ENCODE measurements at places on chromosomes 3 and 15.

DNA sequence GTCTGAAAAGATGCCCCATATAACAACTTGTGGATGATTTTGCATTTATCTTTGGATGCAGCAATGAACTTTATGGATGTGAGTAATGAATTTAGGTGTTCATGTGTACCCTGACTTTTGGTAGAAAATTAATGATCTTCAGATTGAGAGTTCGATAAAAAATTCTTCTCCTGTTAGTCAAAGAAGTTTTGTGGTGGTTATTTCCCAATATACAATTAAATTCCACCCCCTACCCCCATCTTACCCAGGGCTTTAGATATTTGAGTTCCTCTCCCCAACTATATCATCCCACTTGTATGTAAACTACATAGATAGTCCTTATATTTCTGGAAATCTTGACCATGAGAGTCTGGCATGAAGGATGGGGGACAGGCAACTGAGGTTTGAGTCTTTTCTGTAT is 126.1 kb upstream of the ALDH1A3 start:
- no peak for DNase-seq

DNA sequence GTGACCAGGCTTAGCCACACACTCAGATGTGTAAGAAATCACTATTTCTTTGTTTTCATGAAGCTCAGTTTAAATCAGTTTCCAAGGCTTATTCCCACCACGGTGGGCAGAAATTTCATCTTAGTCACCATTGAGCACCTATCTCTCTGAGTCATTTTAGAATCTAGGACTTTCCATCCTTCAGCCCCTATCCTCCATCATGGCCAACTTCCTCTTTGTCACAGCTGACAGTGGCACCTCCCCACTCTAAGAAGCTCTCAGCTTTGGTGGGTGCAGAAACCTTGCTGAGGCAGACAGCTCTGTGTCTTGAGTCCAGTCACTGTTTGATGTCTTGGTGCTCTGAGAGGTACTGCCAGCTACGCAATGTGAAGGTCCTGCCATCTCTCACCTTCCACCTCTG is 32.9 kb downstream of the SNTN start:
- no peak for DNase-seq

DNA sequence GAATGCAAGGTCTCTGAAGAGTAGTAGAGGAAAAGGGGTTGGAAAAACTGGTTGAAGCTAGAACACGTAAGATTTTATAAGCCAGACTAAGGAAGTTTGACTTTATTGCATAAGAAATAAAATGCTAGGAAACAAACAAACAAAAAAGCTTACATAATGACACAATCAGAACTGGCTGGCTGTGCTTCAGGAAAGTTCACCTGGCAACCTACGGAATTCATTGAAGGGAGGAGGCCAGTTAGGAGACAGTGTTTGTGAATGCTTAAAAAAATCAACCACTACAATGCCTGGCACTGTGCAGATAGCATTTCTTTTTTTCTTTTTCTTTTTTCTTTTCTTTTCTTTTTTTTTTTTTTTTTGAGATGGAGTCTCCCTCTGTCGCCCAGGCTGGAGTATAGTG is 1.9 kb upstream of the ICE2 start:
- no peak for DNase-seq

DNA sequence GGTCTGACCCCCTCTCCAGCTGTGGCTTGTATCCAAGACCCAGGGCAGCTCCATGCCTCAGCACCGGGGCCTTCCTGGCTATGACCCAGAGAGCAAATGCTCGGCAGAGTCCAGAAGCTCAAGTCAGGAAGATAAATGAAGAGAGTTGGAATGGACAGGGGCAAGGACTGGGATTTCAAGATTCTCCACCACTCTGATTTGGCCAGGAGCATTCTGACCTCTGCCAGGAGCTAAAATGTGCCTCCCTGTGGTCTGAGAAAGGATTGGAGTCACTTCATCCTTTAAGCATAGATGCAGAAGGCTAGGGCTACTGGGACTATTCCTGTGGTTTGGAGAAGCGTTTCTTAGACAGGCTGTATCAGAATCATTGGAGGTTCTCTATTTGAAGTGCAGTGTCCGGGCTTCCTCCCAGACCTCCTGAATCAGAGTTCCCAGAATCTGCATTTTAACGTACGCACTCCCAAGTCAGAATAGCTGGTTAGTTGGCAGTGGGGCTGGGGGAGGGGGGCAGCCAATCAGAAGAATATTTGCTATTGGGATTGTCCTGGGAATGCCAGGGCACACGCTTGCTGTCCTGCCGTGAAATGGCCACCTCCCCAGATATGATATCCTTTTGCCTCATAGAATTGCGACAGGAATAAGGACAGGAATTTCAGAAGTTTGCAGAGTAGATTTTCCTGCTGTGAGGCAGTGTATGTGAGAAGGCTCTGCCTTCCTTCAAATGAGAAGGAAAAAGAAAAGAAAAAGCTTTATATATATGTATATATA is 57.4 kb downstream of the HRH1 start:
- no peak for DNase-seq

DNA sequence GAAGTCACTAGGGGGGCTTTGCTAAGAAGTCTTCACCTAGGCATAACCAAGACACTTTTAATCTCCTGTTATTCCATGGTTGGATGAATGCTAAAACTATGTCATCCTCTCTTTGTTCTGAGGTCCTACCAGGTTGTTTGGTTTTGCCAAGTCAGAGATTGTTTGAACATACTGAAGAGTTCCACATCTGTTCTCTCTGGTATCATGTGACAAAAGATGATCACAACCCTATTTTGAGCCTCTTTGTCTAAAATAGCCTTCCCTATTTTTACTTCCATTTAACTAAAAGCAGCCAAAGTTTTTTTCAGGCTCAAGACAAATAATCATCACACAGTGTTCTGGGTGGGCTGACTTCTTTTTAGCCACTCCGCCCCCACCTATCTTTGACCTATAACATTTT is 218.4 kb upstream of the LMCD1 start:
- no peak for DNase-seq

DNA sequence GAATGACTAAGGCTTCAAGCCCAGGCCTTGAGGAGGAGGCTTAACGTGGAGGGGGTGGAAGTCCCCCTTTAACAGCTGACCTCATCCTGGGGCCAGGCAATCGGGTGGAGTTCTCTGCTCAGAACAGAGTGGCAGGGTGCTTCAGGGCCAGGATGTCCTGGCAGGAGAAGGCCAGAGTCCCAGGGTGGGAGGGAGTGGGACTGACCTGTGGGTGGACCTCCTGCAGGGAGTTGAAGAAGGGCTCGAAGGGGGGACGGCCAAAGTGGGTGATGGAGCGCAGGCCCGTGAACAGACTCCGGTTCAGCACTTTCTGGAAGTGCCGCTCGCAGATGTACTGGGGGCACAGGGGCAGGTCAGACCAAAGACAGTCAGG is 19.6 kb downstream of the DUOX2 start:
- DNase-seq, result no peak

DNA sequence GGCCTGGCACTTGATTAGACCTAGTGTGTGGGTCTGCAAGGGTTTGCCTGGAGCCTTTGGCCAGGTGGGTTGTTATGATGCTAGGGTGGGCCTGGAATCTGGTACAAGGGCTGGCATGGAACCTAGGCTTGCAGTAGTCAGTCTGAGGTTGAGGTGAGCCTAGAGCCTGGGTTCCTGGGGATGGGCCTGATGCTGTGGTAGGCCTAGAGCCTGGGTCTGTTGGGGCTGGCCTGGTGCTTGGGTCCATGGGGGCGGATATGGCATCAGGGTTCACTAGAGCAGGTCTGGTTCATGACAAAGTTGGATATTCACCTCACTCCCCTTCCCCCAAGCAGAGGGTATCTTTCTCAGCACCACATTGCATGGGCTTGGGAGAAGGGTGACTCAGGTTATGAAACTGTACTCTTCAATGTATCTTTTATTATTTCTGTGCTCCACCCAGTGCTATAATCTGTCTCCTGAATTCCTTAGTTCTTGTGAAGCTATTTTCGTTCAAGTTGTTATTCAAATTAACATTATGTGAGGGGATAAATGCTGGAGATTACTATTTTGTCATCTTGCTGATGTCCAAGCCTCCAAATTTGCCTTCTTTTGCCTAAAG is 274.4 kb downstream of the NFKBIZ start:
- no peak for DNase-seq

DNA sequence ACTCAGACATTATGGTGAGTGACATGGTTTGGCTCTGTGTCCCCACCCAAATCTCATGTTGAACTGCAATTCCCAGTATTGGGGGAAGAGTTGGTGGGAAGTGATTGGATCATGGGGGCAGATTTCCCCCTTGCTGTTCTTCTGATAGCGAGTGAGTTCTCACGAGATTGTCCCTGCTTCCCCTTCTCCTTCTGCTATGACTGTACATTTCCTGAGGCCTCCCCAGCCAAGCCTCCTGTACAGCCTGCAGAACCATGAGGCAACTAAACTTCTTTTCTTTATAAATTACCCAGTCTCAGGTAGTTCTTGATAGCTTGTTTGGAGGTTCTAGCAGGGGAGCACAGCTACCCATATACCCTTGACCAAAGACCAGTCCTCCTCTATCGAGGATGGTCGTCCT is 45.9 kb downstream of the ADAM10 start:
- DNase-seq, result no peak

- no peak for DNase-seq
Observed at GRCh38 chr15:81930582-81931369, 115.0 kb downstream of the MEX3B start.

DNA sequence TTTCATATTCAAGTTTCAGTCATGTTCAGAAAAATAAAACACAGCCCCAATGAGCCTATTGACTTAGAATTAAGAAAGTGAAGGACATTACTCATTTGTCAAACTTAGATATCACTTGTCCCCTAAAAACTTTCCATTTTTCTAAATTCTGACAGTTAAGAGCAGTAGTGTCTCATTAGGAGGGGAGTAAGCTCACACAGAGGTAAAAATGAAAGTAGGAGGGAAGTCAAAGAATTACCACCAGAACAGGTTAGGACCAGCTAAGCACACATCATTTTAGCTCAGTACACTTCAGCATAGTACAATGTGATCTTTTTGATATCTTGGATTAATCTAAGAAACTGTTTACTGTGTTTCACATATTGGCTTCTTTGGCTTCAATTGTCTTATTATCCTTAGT is 64.3 kb downstream of the OSTN start:
- DNase-seq, result no peak

DNA sequence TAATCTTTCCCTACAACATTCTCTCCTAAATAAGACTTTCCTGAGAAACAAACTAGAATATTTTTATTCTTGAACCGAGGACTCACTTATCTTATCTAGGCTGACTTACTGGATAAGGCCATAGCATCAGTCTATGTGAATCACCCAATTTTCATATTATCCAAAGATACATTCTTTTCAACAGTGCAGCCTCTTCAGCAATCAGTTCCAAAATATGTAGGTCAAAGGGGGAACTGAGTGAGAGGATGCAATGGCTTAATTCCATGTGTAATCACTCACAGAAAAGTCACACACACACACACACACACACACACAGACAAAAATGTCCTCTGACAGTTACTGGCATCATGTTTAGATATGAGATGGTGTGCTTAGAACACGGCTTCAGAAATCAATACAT is 31.5 kb upstream of the MECOM start:
- DNase-seq, result no peak

GRCh38 chr3:62592408-62592807 is 219.1 kb upstream of the FEZF2 start:
- no peak for DNase-seq

DNA sequence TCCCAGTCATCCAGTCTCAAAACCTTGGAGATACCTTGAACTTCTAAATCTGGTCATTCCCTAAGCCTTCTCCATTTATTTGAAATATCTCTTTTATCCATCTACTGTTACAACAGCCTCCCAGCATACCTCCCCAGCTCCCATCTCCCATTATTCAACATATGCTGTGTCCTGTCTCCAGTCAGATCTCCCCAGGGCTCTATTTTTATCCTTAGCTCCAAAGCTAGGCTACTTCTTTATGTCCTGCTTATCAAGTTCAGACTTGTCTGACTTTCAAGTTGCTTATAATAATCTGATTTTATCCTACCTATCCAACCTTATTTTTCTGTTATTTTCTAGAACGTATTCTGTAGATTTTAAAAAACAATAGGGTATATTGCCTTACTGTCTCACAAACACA is 44.2 kb downstream of the IQGAP1 start:
- DNase-seq, result no peak

- no peak for DNase-seq
Observed at GRCh38 chr3:81920816-81921215, 159.4 kb upstream of the GBE1 start.

DNA sequence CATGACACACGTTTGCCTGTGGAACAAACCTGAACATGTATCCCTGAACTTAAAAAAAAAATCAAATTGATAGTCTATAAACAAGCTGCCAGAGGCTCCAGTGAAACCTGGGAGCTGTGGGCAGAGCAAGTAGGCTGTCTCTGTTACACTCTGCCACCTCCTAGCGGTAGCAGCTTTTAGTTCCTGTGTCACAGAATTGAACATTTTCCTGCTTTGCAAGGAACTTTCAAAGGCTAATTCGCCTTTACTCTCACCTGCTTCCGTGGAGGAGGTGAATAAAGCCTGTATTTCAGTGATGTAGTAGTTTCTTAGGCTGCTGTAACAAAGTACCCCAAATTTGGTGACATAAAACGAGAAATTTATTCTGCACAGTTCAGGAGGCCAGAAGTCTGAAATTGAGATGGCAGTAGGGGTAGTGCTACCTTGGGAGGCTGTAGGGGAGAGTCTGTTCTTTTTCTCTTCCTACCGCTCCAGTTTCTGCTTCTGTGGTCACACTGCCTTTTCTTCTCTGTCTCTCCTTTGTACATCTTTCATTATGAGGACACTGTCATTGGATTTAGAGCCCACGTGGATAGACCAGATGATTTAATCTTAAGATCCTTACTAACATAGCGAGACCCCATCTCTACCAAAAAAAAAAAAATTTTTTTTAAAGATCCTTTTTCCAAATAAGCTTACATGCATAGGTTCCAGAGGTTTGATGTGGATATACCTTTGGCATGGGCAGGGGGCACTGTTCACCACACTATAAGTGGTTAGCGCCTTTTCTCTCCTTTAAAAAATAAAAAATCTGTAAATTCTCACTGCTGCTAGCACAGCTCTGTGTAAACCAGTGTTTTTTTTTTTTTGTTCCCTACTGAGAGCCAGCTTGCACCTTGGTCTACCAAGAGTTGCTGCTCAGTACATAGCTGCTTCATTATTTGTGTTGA is 25.3 kb downstream of the FBXO22 start:
- no peak for DNase-seq

DNA sequence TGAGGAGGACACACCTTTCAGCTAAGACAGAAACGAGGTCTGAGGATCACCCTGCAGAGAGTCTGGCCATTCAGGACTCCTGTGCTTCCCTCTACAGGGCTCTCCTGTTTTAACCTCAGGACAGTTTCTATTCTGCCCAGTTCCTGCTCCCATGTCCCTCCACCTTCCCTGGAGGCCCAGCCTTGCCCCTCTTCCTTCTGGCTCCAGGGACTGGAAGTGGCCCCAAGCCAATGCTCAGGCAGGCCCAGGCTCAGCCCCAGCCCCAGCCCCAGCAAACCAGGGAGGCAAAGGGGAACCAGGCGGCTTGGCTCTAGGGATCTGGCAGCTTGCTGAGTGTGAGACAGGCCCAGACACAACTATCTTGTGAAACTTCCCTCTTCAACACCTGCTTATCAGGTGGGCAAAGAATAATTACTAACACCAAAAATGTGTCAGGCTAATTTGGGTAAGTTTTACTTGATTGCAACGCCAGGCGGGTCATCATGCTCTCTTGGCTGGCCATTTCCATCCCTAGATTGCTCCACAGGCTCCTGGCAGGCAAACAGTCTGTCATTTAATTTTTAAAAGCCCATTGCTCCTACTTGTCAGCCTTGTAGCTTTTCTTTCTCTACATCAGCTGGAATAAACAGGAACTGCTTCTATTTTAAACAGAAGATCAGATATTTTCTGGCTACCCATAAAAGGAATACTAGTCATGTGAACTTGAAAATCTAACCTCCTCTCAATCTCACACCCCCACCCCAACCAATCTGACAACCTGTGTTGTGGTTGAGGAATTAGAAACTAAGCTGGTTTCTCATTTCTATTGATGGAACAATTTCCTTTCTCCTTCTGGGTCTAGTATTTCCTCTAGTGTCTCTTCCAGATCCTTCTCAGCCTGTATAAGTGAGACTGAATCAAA is 33.5 kb downstream of the UPK1B start:
- no peak for DNase-seq

Measured in NCI-H524 treated with DMSO at 0.1 percent for 48 hours (cell line).